Activated T-helper 1 cell treated with Interleukin-2 at 50 U/mL for 16 hours (primary cell): ENCODE measurements at places on chromosomes 6 and 20.

- no peak for DNase-seq
Observed at GRCh38 chr6:111942561-111942960, 69.3 kb upstream of the FYN start.

GRCh38 chr6:40492187-40492586 is 95.0 kb downstream of the LRFN2 start:
- DNase-seq: no peak

- no peak for DNase-seq
Observed at GRCh38 chr6:154408891-154409500, 52.4 kb upstream of the IPCEF1 start.

- DNase-seq: no peak
Observed at GRCh38 chr6:135250751-135251497, 69.8 kb downstream of the MYB start.

DNA sequence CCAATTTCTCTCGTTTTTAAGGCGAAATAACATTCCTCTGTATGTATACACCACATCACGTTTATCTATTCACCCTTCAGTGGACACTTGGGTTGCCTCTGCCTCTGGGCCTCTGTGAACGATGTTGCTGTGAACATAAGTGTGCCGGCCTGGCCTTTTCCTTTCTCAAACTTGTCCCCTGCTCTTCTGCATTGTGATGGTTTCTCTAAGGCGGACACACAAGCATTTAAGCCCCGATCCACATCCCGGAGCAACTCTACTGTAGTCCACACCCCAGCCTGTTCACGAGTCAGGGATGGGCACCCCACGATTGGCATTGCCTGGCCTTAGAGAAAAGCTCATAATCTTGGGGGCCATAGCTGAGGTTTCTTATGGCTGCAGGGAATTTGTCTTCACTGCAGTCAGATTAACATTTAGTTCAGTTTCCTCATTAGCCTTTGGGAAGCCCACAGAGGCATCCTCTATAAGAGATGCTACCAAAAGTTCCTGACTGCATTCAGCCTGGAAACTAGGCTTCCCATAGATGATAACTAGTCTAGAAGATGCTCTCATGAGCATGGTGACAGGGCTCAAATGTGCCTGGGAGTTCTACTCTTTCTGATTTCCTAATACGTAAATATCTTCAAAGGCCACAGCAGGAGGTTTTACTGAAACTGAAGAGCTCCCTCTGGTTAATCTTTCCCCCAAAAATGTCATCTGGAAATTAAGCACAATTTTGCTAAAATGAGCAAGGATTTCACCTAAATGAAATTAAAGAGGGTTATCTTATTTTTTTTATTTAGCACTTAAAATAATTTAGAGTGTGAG is 762 bp downstream of the ZC3H12D start:
- DNase-seq: no peak

DNA sequence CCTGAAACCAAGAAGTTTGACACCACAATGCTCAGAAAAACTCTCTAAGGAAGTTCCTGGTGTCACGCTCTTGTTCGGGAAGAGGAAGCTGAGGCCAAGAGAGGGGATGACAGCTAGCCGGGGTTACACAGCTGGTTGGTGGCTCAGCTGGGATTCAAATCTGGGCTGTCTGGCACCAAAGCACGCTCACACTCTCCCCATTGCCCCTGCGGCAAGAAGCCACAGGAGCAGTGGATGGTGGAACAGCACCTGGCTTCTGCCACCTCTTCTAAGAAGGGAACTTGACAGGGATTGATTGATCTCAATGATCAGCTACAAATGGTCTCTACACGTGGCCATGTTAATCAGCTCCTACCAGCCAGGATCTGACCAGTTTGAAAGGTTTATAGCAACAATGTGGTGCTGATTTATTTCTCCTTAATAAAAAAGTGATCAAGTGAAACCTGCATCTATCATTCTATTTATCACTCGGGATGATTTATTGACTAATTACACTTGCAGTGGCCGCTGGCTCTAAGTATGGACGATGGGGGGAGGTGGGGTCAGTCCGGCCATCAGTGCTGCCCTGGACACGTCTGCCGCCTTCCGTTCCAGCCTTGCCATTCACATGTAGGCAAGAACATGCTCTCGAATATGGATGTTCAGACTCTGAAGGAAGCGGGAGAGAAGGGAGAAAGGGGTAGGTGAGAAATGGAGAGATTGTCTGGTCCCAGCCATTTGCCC is 71.9 kb upstream of the TOP1 start:
- no peak for DNase-seq

DNA sequence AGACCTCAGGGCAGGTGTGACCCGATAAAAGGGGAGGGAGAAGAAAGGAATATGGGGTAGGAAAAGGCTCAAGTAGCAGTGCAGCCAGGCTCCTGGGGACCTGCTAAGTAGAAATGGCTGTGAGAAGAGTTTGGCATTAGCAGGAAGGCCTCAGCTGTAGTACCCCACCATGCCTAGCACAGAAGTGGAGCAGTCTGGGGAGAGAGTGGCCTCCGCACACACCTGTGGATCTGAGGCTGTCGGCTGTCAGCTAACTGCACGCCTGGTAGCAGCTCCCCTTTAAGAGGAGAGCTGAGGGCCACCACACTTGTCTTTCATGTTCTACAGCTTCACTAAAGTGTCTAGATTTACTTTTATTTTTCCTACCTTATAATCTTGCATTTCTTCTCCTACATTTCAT is 24.6 kb downstream of the PDE7B start:
- no peak for DNase-seq

DNA sequence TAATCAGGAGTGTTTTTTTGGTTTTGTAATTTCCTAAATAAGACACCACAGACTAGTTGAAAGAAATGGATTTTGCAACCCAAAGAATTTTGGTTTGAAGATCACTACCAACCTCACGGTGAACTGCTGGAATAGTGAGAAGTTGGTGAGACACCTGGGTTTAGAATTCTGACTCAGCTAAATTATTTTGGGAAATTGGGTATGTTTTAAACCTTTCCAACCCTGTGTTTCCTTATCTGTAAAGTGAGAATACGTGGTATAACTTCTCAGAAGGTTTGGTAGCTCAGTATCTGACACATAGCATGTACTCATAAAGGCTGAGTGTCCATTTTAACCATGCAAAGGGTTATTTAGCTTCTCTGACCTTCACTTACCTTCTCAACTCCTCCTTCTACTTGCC is 261.9 kb downstream of the FOXA2 start:
- no peak for DNase-seq

DNA sequence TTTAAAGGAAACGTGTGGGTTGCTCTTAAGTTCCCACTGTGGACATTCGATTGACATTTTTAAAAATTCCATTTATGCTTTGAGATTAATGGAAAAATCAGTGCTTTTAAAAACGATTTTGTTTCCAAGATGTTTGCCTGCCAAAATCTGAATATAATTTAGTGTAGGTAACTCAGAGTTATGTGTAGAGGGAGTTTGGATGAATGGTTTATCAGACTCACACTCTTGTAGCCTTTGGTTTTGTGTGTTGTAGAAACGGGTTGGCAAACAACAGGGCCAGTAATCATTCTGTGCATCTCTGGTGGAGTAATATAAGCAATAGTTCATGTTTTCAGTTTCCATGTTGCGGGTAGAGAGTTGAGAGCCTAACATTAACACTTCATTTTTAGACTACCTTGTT is 140.6 kb downstream of the RPS12 start:
- no peak for DNase-seq

DNA sequence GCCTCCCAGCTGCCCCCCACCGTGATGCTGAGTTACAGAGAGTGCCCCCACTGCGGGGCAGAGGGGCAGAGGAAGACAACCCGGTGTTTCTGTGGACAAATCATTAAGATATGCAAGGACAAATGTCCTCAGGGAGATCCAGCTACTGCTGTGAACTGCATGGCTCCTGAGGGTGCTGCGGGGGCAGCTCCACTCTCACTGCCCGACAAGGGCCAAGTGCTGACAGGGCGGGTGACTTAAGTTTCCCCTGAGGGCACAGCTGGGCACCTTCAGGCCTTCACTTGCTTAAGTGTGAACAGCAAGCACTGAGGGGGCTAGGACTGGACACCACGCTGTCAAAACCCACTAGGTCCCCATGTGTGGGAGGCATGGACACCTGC is 26.2 kb upstream of the TCFL5 start:
- no peak for DNase-seq

- DNase-seq: peak; percentile 43
Observed at GRCh38 chr6:137415127-137415833, 78.9 kb downstream of the OLIG3 start.

DNA sequence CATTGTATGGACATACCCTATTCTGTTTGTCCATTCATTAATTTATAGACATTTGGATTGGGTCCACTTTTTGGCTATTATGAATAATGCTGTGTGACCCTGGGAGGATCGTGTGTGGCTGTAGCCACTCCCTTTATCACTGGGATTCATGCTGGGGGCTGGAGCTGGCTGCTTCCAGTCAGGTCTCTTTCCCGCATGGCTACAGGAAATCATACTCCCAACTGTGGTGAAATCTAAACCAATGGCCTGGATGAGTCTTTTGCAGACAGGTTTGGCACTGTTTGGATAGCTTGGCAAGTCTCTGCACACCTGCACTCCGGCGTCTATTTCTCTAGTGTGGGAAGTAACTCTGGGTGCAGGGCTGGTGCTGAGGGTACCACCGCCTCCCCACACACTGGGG is 80.4 kb downstream of the RIN2 start:
- no peak for DNase-seq

DNA sequence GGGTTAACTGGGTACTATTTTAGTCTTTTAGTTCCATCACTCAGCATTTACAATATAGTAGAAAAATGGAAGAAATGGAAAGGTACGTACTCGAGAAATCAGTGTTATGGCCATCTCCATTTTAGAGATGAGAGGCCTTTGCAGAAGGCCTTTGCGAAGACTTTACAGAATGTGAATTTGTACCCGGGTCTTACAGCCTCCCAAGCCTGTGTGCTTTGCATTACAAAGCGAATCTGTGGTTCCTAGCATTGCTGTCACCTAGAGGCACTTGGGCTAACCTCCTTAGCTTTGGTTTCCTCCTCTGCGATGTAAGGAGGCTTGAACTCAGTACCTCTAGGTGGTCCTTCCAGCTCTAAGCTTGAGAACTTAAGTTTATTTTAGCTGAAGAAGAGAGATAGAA is 10.9 kb downstream of the VAPB start:
- no peak for DNase-seq

- no peak for DNase-seq
Observed at GRCh38 chr20:13312300-13312699, 91.2 kb downstream of the ISM1 start.

DNA sequence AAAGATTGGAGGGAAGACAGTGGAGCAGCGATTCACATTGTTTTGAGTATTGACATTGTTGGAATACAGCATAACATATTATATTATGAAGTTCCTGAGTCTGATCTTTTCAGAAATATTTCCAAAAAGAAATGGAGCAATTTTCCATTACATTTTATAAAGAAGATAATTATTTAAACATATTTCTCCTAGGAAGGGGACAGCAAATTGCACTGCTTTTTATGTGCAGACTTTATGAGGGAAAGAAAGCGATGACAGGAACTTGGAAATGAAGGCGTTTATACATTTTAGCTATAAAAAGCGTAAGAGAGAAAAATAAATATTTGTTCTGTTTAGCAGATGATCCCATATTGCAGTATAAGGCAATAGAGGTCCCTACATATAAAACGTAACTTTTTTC is 117.0 kb upstream of the EDN1 start:
- DNase-seq: no peak

DNA sequence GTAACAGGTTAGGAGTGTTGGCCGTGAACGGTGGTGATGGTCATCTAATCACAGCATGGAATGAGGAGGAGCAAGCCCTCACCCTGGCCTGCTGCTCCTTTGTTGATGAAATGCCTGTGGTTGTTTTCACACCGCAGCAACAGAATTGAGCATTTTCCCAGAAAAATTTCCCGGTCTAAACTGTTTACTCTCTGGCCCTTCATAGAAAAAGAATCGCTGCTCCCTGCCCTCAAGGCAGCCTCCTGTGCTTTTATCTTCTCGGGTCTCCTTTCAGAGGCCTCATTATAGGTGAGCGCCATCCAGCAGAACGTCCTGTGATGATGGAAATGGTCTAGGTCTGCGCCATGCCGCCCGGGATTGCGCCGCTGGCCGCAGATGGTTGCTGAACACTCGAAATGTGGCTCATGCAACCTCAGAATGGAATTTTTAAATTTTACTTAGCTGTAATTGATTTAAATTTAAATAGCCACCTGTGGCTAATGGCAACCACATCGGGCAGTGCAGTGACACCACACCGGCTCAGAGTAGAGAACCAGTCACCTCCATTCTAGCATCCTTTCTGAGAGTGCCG is 30.2 kb downstream of the PHACTR3 start:
- DNase-seq: no peak

- DNase-seq: no peak
Observed at GRCh38 chr6:52065621-52066020, 21.8 kb downstream of the PKHD1 start.

- no peak for DNase-seq
Observed at GRCh38 chr20:61769286-61769832, 296.3 kb downstream of the TAF4 start.

DNA sequence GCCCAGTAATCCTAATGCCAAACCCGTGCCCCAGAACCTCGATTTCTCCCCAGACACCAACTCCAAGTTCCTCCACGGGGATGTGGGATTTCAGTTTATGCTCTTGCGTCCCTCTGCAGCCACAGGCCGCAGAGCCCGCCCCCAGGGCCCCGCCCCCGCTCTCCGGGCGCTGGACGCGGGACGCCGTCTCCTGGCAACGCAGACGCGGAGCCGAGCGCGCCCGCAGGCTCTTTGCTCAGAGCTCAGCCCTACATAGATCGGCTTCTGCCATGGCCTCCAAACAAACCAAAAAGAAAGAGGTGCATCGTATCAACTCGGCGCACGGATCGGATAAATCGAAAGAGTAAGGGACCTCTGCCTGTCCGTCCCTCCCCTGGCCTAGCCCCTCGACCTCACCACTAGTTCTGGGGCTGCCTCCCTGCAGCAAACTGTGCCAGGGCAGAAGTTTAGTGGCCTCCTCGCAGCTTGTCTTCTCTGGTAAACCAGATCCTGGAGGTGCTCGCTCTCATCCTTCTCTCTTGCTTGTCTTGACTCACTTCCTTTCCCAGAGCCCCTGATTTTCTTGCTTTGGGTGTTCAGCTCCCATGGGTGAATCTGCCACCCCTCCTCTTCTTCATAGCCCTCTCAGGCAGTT is at the start of gene ADGB:
ADGB (plus strand) TSS at position 201 of the 634 bp plus-strand sequence; CDS start at position 270, 69 bp downstream.
- DNase-seq: no peak
